H9 (cell line): ENCODE measurements at places on chromosomes 6 and 20. TPM values are rescaled to one million over a fixed set of nuclear protein-coding genes. Genes with fewer than 3 reads are reported as not detected.

GRCh38 chr6:125094563-125094962, 59.0 kb upstream of the TPD52L1 start:
- H3K4me3 ChIP-seq, result no peak overlapping the region
- no peak overlapping the region for H3K27ac ChIP-seq
- H3K36me3 ChIP-seq, result no peaks in the 10 kb centered on the region
- no peak for DNase-seq
- H3K4me1 ChIP-seq, result no peaks in the 10 kb centered on the region

- no peaks in the 10 kb centered on the region for H3K4me1 ChIP-seq
- H3K4me3 ChIP-seq, result no peak overlapping the region
- H3K36me3 ChIP-seq, result peaks cover 93% of the 10 kb centered on the region
- no peak overlapping the region for H3K27ac ChIP-seq
- no peaks in the 10 kb centered on the region for H3K27me3 ChIP-seq
Observed at GRCh38 chr6:3135668-3136291, 17.3 kb downstream of the BPHL start.

GRCh38 chr6:84739866-84740208, 24.6 kb downstream of the TBX18 start:
- H3K4me3 ChIP-seq, result no peak overlapping the region
- no peaks in the 10 kb centered on the region for H3K27me3 ChIP-seq
- H3K27ac ChIP-seq, result no peak overlapping the region
- H3K36me3 ChIP-seq, result no peaks in the 10 kb centered on the region
- no peak for DNase-seq

DNA sequence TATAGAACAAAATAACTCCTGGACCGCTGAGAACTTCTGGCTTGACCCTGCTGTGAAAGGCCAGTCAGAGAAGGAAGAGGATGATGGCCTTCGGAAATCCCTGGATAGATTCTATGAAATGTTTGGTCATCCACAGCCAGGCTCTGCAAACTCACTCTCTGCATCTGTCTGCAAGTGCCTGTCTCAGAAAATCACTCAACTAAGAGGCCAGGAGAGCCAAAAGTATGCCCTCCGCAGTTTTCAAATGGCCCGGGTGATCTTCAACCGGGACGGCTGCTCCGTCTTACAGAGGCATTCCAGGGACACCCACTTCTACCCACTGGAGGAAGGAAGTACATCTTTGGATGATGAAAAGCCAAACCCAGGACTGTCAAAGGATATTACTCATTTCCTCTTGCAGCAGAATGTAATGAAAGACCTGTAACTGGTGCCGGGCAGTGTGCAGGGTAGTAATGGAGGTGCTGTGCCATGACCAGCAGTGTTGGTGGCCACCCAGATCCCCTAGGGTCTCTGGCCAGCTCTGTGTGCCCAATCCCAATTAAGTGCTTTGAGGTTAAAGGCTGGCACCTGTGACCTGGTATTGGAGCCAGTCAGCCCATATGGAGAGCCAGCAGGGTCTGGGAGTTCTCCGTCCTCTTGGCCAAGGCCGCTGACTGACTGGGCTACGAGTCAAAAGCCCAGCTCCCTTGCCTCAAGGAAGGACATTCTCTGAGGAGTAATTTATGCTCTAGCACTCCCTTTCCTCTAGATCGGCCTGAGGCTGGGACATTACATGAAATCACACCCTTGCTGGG, 87.1 kb downstream of the TRMT6 start:
- no peaks in the 10 kb centered on the region for H3K36me3 ChIP-seq
- no peak for DNase-seq
- H3K27ac ChIP-seq, result no peak overlapping the region

DNA sequence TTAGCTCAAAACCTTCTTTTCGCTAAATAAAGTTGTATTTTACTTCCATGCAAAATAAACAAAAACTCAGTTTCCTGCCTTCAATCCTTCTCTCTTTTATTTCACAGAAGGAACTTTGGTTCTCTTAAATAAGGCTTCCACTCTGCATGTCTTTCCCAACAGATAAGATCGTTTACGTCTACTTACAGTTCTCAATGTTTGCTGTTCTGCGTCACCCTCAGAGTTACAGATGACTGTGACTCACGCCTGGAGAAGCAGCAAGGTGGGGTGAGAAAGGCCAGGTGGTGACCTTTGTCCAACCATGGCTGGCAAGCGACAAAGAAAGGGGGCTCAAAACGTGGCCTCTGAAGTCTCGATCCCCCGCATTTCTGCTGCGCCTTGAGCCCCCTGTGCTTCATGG, 51.4 kb upstream of the RPS6KA2 start:
- no peaks in the 10 kb centered on the region for H3K36me3 ChIP-seq
- H3K27me3 ChIP-seq, result no peaks in the 10 kb centered on the region
- no peak for DNase-seq
- H3K4me3 ChIP-seq, result no peak overlapping the region

- no peak overlapping the region for H3K4me3 ChIP-seq
- no peak for DNase-seq
- H3K36me3 ChIP-seq, result no peaks in the 10 kb centered on the region
- no peaks in the 10 kb centered on the region for H3K27me3 ChIP-seq
- H3K27ac ChIP-seq, result no peak overlapping the region
Observed at GRCh38 chr6:38973178-38974057, 75.2 kb upstream of the GLP1R start.

DNA sequence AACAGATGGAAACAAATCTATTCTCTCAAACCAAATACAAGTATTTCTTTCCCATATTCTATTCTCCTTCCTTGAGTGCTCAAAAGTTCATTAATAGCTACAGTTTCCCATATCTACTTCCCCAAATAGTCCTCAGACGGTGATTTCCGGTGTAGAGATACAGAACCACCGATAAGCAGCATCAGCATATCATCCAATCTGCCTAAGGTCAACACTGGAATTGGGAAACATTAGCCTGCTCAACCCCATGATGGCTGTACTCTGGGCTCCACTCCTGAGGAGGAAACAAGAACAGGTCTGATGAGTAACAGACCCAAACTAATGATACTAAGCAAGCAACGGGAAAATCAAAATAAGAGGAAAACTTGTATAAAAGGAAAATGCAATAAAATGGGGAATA, 115.6 kb downstream of the EPB41L2 start:
- no peak for DNase-seq
- no peak overlapping the region for H3K4me3 ChIP-seq
- no peaks in the 10 kb centered on the region for H3K27me3 ChIP-seq
- H3K27ac ChIP-seq, result no peak overlapping the region

DNA sequence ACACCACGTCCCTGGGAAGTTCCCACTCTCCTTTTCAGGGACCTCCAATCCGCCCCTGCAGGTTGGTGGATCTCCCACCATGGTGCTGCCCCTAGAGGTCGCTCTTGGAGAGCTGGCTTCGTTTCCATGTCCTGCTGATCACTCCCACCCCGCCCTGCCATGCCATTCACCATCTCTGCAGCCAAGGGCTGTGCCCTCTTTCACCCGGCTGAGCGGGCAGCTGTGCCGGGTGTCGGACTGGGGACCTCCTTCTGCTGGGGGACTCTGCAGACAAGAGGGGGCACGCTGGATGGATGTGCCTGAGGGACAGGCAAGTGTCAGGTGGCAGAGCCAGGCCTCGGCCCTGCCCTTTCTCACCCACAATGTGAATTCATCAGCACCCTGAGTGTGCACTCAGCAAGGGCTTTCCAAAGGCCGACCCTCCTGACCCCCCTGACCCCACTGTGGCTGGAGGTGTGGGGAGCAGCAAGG, 347.0 kb downstream of the CDH4 start:
- H3K4me1 ChIP-seq, result no peaks in the 10 kb centered on the region
- peaks cover 19% of the 10 kb centered on the region for H3K36me3 ChIP-seq
- no peak overlapping the region for H3K27ac ChIP-seq
- no peak overlapping the region for H3K4me3 ChIP-seq

GRCh38 chr20:10863337-10864060, 189.7 kb upstream of the JAG1 start:
- H3K4me1 ChIP-seq, result no peaks in the 10 kb centered on the region
- no peak for DNase-seq
- H3K27me3 ChIP-seq, result no peaks in the 10 kb centered on the region
- no peaks in the 10 kb centered on the region for H3K36me3 ChIP-seq

DNA sequence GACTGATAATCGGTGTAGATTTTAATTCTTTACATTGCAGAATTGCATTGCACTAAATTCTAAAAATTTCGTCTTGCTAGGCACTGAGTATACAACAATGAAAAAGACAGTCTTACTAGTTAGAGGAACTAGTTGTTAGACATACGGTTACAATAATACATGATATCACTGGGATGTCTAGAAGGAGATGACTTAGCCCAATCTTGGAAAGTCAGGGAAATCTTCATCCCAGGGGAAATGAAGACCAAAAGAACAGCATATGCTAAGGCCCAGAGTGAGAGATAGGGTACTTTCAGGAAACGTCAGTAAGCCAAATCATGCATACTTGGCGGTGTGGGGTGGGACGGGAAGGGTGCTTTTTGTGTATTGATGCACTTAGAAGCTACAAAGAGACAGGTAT, 901 bp downstream of the CEP57L1 start:
- H3K4me3 ChIP-seq, result peak overlapping the region; percentile 82
- no peaks in the 10 kb centered on the region for H3K4me1 ChIP-seq
- H3K36me3 ChIP-seq, result no peaks in the 10 kb centered on the region; the same call in 2 of the 3 replicates
- no peak overlapping the region for H3K27ac ChIP-seq
- no peaks in the 10 kb centered on the region for H3K27me3 ChIP-seq

DNA sequence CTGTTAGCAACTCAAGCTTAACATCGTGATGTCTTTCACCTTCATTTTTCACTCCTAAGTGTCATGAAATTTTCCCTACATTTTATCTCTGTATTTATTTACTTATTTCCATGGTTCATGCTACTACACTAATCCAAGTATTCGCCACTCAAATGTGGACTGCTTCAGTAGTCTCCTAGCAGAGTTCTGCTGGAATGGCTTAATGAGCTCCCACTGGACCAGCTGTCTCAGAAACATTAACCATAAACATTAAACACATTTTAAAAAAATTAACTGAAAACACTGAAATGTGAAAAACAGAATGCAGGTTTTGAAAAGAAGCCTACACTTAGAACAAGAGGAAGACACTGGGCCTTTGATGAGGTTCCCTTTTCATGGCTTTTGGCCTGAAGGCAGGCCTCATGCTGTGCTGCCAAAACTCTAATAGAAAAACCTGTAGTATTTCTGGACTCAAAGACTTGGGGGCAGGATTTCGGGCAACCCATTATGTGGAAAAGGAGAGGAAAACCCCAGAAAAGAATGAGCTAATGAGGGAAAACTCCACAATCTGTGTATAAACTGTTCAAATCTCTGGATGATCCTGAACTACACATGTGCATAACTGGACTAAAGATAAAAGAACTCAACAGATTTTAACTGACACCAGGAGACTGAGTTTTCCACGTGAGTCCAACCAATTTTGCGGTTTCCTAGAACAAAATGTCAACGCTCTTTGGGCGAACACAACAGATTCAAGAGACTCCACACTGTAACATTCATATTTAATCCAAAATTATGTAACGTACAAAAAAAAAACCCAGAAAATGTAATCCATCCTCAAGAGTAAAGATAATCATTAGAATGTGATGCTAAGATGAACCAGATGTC, 33.0 kb downstream of the SAMD3 start:
- no peak for DNase-seq
- no peak overlapping the region for H3K4me3 ChIP-seq
- no peaks in the 10 kb centered on the region for H3K27me3 ChIP-seq
- no peak overlapping the region for H3K27ac ChIP-seq

GRCh38 chr6:16045238-16045637, 83.6 kb upstream of the MYLIP start:
- H3K27ac ChIP-seq, result no peak overlapping the region
- no peaks in the 10 kb centered on the region for H3K27me3 ChIP-seq
- peaks cover 11% of the 10 kb centered on the region for H3K36me3 ChIP-seq
- DNase-seq, result no peak
- H3K4me1 ChIP-seq, result no peaks in the 10 kb centered on the region

DNA sequence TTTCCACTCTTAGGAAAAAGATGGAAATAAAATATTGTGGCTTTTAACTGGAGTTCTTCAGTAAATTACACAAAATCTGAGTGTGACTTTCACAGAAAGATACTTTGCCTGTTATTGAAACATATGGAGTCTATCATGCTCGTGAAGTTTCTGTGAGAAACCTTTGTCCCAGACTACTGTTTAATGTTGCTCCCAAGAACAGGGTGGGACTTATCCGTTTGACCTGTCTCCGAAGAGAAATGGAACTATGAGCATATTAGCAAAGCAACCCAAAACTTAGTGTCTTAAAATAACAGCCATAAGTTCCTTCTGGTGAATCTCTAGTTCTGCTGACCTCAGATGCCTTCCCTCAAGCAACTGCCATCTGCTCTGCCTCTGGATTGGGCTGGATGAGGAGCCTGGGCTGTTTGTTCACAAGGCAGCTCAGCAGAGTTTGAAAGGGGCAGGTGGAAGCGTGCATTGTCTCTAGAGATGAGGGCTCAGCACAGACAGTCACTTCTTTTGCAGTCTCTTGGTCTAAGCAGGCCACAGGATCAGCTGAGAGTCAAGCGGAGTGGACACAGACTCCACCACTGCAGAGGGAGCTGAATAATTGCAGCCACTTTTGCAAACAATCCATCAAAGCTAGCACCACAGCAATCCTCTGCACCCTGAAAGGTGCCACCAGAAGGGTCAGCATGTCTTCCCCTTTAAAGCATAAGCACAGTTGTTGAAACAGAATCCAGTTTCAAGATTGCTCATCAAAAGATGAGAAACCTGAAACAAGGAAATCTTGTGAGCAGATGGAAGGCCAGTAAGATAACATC, 52.8 kb downstream of the MYB start:
- no peaks in the 10 kb centered on the region for H3K36me3 ChIP-seq
- no peak for DNase-seq
- H3K27me3 ChIP-seq, result no peaks in the 10 kb centered on the region

GRCh38 chr20:62675156-62675876, 33.0 kb downstream of the SLCO4A1 start:
- H3K4me1 ChIP-seq, result no peaks in the 10 kb centered on the region
- H3K36me3 ChIP-seq, result peaks cover 4% of the 10 kb centered on the region; the same call in 1 of the 3 replicates

DNA sequence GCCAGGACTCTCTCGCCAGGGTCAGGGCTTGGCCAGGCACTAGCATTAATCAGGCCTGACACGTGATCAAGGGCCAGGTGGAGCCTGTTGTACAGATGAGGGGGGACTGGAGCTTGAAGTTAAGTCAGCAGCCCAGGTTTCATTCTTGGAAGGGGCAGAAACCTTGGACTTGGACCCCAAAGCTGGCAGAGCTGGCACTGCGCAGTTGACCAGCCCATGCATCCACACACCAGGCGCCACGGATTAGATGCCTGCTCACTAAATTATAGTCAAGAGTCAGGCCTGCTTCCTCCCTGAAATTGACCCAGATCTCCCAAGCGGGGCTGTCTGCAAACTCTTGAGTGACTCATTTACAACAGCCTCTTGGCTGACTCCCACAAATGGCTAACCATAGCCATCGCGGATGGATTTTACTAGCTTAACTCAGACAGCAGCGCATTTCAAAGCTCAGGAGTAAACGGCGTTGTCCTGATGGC, 4.1 kb upstream of the TAF4 start:
- no peak for DNase-seq
- H3K27ac ChIP-seq, result no peak overlapping the region
- H3K4me3 ChIP-seq, result no peak overlapping the region
- no peaks in the 10 kb centered on the region for H3K27me3 ChIP-seq

Gene GRIK2
- 0.70 and 0.90 TPM in 2 replicates for total RNA-seq

Gene OSBPL2
- 42.9 and 47.3 TPM in 2 replicates for total RNA-seq

Gene PCSK2
- total RNA-seq, result 1.5 and 2.8 TPM in 2 replicates

Gene NRSN1
- total RNA-seq, result not detected in 2 replicates

Gene ADGRB3
- 0.22 and 0.37 TPM in 2 replicates for total RNA-seq

Gene BMP5
- not detected in 2 replicates for total RNA-seq

Gene NCOA6
- total RNA-seq, result 23.9 and 25.2 TPM in 2 replicates

Gene MGME1
- 47.7 and 48.9 TPM in 2 replicates for total RNA-seq

Gene RUNX2
- total RNA-seq, result 0.15 and 0.26 TPM in 2 replicates
